ENCODE measurements at places on chromosomes 16 and 17.
A peak's percentile ranks its signal among the peaks of the same experiment; 100 is the strongest.

- DNase-seq, result peak; percentile 91
Observed at GRCh38 chr17:44899074-44899782, at the start of gene EFTUD2. Gene EFTUD2, minus strand, starts transcription at chr17:44899445. Its CDS starts 4,924 bp downstream, at chr17:44894521.

- no peak for DNase-seq
Observed at GRCh38 chr16:19830902-19831560, 53.6 kb downstream of the GPRC5B start.

GRCh38 chr17:57723427-57724025 lies 21.6 kb downstream of the CCDC182 start:
- DNase-seq, result no peak

DNA sequence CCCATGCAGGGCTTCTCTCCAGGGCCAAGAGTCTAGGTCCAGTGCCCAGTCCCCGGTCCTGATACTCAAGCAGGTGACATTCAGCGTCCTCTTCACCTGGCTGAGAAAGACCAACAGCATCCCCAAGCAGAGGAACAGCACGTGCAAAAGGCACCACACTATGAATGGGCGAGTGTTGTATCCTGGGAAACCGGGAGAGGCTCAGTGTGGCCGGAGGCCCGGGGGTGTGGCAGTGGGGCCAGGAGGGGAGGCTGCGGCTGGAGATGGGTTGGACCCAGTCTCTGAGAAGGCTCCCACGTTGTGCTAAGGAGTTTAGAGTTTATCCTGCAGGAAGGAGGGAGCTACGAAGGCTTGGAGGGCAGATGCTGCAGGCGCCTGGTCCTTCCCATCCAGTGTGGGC lies 13.5 kb downstream of the ABR start:
- no peak for DNase-seq

- DNase-seq, result peak; percentile 19
Observed at GRCh38 chr17:1882836-1883235, 53.0 kb downstream of the RPA1 start.

- DNase-seq, result no peak
Observed at GRCh38 chr17:50904518-50905459, 38.6 kb upstream of the TOB1 start.
